Suppressor macrophage treated with lipopolysaccharide for 1 hour (primary cell): ENCODE measurements at places on chromosomes 13 and 19.
A peak's percentile ranks its signal among the peaks of the same experiment; 100 is the strongest.

GRCh38 chr13:50133358-50133953 lies 118.2 kb downstream of the KCNRG start:
- DNase-seq: no peak

DNA sequence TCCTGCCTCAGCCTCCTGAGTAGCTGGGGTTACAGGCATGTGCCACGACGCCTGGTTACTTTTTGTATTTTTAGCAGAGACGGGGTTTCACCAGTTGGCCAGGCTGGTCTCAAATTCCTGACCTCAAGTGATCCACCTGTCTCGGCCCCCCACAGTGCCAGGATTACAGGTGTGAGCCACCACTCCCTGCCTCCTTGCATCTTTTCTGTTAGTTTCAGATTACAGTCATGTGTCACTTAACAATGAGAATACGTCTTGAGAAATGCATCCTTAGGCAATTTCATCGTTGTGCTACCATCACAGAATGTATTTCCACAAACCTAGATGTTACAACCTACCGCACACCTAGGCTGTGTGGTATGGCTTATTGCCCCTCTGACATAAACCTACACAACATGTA lies 180.4 kb downstream of the TM9SF2 start:
- DNase-seq: no peak

DNA sequence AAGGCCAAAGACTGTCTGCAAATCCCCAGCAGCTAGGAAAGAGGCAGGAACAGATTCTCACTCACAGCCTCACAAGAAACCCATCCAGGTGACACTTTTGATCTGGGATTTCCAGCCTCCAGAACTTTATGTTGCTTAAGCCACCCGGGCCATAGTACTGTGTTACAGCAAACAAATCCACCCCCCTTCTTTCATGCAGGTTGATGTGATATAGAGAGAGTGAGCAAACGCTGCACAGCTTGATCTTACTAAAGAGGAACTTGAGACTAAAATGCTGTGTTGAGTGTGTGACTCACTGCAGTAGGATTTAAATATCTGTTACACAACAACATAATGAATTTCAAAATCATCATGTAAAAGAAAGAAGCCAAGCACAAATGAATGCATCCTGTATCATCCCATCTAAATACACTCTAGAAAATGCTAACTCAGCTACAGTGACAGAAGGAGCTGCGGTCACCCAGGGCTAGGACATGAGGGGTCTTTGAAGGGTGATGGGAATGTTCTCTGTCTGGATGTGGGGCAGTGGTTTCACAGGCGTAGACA lies 32.2 kb downstream of the RCBTB2 start:
- DNase-seq: peak; percentile 78

- peak; percentile 63 for DNase-seq
Observed at GRCh38 chr19:17951990-17952976, 14.6 kb upstream of the KCNN1 start.

DNA sequence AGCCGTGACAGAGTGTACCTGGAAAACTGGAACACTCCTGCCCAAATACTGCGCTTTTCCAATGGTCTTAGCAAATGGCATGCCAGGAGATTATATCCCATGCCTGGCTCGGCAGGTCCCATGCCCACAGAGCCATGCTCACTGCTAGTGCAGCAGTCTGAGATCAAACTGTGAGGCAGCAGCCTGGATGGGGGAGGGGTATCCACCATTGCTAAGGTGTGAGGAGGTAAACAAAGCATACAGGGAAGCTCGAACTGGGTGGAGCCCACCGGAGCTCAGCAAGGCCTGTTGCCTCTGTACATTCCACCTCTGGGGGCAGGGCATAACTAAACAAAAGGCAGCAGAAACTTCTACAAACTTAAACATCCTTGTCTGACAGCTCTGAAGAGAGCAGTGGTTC lies 10.5 kb downstream of the CYP2A13 start:
- DNase-seq: no peak

GRCh38 chr13:51832471-51833152 lies 12.4 kb downstream of the TMEM272 start:
- DNase-seq: peak; percentile 75

- DNase-seq: no peak
Observed at GRCh38 chr13:65907666-65908525, 1322.2 kb downstream of the PCDH9 start.

- no peak for DNase-seq
Observed at GRCh38 chr13:73107970-73108369, 49.2 kb downstream of the KLF5 start.

DNA sequence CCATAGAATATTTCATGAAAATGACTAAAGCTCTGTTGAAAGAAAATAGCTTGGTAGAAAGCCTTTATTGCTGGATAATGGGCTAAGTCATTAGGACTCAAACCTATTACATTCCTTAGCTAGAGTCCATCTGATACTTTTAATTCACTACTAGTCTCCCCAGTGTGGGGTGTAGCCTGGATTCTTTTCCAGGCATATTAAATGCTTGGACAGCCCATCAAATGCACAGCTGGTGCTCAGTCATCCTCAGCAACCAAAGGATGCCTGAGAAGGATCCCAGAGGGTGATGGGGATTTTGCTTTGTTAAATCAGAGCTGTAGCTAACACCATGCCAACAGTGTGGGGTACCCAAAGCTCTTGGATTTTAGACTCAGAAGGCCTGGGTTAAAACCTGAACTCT lies 153.5 kb downstream of the DLEU7 start:
- DNase-seq: no peak

- no peak for DNase-seq
Observed at GRCh38 chr13:113915786-113916329, 52.0 kb upstream of the GAS6 start.

DNA sequence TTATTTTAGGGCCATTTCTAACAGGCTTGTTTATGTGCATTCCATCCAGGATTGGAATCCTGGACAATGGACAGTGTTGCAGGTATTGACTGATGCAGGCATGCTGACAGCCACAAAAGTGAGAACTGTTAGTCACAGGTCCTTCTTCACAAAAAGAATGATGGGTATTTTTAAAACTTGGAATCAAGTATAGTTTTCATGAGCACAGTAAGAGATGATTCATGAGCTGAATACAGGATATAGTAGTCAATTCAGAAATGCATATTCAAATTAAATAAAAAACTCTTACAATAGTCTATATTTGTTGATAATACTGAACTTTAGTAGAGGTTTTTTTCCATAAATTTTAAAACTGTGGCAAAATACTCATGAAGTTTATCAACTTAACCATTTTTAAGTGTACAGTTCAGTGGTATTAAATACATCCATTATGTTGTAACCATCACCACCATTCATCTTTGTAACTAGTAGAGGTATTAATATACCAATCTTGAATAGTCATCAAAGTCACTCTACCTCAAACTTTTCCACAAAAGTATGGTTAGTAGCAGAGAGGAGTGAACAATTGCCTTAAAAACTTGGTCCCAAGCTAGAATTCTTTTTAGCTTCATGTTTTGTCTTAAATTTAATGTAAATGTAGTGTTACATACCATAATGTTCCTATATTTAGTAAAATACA lies 79.5 kb downstream of the KCNRG start:
- no peak for DNase-seq

- DNase-seq: no peak
Observed at GRCh38 chr13:24097667-24098066, 62.9 kb upstream of the SPATA13 start.

DNA sequence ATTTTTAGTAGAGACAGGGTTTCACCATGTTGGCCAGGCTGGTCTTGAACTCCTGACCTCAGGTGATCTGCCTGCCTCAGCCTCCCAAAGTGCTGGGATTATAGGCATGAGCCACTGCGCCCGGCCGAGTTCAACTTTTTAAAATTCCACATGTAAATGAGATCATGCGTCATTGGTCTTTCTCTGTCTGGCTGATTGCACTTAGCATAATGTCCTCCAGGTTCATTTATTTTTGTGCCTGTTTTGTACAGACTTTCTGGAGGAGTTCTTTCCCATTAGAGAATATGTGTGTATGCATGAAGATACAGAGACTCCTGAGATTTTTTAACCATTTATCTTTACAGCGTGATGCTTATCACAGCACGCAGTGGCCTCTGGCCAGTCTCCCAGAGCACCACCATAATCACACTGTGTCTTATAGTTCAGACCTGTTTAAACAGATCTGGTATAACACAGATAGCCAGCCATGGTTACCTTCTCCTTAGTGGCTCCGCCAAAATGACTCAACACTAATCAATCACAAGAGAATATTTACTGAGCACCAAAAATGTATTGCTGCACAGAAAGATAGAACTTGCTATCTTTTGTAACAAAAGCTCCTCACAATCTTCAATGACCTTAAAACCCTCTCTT lies 11.4 kb upstream of the STARD13 start:
- DNase-seq: no peak

DNA sequence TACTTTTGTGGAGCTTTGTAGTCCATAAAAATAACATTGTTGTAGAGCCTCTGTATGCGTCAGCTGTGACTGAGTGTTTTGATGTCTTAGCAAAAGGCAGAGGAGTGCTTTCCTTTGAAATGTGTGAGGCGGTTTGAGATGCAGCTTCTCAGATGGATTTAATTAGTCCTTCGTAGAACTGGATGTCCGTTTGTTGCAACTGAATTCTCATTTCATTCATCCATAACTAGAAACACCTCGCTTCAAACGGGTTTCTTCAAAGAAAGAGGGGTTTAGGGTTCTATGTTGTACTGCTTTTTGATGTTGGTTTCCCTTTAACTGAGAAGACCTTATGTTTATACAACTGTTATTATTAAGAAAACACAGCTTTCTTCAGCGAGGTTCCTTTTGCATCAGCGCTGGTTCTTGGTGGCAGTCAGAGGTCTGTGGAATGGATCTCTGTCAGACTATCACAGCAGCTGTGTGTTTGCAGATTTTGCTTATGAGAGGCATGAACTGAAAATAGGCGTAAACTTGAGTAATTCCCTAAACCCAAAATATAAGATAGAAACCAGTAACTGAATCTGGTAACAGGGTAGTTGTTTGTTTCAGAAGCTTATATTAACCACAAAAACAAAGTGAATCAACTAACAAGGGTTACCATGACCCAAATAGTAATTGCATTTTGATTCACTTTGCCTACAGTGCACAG lies 194.4 kb downstream of the GGACT start:
- no peak for DNase-seq
